ENCODE measurements at places on chromosomes 7 and 10. TPM values are rescaled to one million over a fixed set of nuclear protein-coding genes. Genes with fewer than 3 reads are reported as not detected.

Gene C1GALT1
- total RNA-seq: 9.0 TPM

Gene SLC18A2
- 2.2 TPM for total RNA-seq

Gene CTAGE4
- 0.87 TPM for total RNA-seq

GRCh38 chr10:33247221-33247922, 87.1 kb downstream of the NRP1 start:
- ATAC-seq: no peak

- ATAC-seq: no peak
Observed at GRCh38 chr7:13717031-13717430, 272.4 kb downstream of the ETV1 start.

GRCh38 chr7:139084709-139085108, 24.8 kb downstream of the ZC3HAV1 start:
- no peak for ATAC-seq

- no peak for ATAC-seq
Observed at GRCh38 chr7:17674943-17675608, 265.2 kb downstream of the SNX13 start.

DNA sequence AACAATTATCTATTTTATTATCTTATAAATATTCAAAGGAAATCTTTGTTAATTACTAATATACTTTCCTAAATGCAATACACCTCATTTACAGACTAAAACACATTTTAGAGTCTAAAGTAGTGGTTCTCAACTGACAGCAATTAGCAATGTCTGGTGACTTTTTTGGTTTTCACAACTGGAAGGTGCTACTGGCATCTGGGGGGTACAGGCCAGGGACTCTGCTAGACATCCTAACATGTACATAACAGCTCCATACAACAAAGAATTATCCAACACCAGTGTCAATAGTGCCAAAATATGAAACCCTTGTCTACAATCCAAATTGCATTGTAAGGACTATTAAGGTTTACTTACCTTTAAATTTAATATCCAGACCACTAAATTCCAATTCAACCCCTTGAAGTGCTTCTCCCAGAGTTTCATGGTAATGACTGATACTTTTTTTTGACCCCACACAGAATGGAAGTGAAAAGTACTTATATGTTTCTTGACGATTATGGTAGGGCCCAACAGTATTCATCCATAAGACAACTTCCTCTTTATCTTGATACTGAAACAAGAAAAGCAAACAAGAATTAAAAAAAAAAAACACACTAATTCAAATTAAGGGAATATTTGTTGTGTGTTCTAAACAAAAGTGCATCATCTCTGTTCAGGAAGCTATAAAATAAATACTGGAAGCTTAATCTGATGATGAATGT, 10.4 kb downstream of the TM9SF3 start:
- ATAC-seq: no peak

DNA sequence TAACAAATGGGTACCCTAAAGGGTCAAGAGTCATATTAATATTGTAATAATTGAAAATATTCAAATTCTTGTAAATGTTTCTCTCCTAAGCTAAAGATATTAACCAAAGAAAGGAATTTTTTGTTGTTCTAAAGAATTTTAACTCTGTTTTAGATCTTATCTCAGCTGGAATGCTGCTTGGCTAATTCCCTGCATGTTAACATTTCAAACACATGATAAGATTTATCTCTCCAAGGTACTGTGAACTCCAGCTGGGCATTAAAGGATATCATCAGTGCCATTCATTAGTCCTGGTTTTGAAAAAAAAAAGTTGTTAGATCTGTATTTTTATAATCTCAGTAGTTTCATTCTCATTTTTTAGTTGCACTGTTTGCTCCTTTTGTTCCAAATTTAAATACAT, 76.9 kb downstream of the MAPK8 start:
- no peak for ATAC-seq

DNA sequence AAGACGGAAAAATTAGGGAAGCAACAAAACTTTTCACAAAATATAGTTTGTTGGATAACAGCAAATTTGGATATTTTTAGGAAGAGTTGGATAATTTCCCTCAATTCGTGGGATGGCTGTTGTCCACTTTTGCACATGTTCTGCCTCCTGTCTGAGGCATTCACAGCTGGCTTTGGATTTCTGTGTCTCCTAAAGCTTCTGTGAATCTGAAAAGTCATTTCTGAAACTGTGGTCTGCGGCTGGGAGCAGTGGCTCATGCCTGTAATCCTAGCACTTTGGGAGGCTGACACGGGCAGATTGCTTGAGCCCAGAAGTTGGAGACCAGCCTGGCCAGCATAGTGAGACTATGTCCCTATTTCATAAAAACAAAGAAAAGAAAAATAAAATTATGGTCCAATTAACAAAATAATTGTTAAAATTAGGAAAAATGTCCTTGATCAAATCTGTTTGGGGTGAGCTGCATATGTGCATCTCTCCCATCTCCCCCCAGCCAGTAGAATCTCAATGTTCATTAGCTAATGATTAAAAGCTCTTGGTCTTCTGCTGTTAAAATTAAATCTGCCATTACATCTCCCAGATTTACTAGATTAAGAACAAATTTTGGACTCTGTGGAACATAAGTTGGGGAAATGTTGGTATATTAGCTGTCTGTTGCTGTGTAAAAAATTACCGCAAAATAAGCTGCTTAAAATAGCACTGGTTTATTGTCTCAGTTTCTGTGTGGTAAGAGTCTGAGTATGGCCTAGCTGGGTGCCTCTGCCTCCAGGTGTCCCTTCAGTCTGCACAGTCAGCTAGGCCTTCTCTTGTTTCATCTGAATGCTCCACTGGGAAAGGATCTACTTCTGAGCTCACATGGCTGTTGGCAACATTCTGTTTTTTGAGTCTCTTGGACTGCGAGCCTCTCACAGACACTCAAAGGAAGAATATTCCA, 332.0 kb upstream of the FZD1 start:
- ATAC-seq: no peak

DNA sequence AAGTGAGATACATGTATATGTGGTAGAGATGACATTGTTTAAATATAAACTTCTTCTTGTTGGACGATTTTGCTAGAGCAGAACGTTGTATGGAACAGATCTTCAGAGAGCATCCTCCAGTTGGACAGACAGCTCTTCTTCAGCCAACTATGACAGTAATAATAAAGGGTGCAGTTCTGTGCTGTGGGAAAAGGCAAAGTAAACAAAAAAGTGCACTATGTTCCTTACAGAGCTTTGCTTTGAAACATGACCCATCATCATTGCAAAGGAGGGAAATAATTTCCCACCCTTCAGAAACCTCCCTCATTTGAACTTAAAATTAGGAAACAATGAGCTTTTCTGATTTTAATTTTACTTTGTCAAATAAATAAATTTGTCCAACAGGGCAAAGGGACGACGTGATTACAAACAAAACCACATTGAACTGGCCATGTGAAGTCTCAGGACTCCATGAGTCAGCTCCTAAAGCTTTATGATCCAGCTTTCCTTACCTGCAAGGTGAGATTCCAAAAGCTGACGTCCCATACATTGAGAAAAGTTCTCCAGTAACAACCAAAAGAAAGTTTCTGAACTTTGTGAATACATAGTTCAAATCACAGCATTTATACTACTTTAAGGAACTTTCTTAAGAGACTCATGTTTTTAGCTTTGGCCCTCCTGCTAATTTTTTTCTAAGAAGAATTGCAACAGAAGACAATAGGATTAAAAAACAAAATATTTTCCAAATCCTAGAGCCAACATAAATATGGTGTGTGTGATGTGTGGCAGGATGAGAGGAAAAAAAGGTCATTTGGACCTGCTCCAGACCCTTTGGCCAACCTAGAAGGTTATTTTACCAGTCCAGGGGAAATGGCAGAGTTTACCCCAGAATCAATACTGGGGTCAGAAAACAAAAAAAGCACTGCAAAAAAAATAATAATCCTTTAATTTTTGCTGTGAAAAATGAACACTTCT, 565.4 kb upstream of the NRP1 start:
- no peak for ATAC-seq

Measured in motor neuron (in vitro differentiated cells).